Posterior cingulate gyrus (tissue), 11 donors: ENCODE measurements at places on chromosomes 2 and 18.

GRCh38 chr2:12607971-12608370 is 108.8 kb upstream of the TRIB2 start:
- DNase-seq: no peak

- no peak for DNase-seq
Observed at GRCh38 chr18:79257480-79257879, 138.2 kb upstream of the NFATC1 start.

GRCh38 chr18:68299906-68300305 is 415.0 kb downstream of the TMX3 start:
- DNase-seq: no peak

DNA sequence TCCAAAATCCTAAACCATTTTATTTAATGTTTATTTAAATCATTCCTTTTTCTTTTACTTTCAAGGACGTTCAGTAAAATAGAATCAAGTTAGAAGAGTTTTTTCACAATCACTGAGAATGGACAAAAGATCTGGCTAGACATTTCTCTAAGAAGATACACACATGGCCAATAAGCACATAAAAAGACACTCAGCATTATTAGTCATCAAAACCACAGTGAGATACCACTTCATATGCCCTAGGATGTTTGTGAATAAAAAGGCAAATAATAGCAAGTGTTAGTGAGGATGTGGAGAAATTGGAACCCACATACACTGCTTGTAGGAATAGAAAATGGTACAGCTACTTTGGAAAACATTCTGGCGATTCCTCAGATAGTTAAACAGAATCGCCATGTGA is 76.1 kb downstream of the RHBDD1 start:
- DNase-seq: no peak

GRCh38 chr18:49681387-49681786 is 119.5 kb downstream of the LIPG start:
- no peak for DNase-seq

GRCh38 chr2:48532824-48533223 is 2.9 kb downstream of the STON1 start:
- DNase-seq: no peak
